ENCODE measurements at places on chromosomes 3 and 15.

- no peak for DNase-seq
Measured at GRCh38 chr3:186097317-186097662, 11.6 kb downstream of the ETV5 start.

GRCh38 chr3:95926904-95927501, 887.4 kb upstream of the EPHA6 start:
- DNase-seq, result no peak

DNA sequence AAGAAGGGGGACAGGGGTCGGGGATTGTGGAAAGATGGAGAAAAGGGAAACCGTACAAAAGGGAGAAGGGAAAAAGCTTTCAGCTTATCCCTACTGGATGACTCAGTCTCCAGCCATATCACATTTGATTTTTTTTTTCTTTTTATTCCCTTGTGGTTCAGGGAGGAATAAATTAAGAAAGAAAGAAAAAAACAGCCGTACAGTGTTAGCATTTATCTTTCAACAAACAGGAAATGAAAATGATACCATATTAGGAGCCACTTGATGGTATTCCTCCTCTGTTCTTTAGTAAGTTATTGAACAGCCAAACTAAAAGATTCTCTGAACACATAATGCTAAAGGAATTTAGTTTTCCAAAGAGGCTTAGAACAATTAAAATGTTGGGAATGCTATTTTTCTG, 594.4 kb downstream of the FOXP1 start:
- no peak for DNase-seq

- DNase-seq, result no peak
Measured at GRCh38 chr15:29677871-29678461, 144.3 kb downstream of the TJP1 start.

DNA sequence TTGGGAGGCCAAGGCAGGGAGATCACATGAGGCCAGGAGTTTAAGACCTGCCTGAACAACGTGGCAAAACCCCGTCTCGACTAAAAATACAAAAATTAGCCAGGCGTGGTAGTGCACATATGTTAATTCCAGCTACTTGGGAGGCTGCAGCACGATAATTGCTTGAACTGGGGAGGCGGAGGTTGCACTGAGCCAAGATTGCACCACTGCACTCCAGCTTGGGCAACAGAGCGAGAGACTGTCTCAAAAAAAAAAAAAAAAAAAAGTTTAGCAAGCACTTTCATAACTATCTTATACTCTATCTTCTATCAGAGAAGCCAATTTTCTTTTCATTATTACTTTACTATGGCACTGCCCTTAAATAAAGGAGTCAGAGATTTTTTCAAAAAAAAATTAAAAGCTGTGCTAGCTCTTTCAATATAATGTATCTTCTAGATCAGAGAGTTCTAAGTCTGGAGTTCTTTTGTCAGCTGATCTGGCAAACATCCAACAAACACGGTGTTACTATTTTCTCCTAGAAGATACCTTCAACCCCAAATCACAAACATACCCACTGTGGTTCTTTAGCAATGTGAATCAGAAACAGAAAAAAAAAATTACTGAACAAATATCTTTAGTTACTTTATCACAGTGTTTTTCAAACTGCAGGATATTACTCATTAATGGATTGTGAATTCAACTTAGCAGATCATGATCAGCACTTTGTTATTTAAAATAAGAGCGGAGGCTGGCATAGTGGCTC, 3.0 kb downstream of the ZNF770 start:
- DNase-seq, result no peak

DNA sequence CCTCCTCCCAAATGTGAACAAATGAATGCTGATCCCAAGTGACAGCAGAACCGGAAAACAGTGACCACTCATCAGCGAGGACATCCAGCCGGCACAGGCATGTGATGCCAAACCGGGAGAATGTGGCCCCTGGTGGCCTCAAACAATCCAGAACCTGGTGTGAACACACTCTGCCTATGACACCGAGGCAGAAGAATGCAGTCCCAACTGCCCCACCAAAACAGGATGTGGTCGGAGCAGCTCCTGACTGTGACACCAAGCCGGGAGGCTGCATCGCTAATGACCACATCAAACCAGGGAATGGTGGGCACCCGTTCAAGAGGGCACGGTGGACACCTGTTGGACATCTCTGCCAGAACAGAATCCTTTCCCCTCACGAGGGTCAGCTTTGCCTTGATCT, 15.4 kb downstream of the SCN5A start:
- no peak for DNase-seq

DNA sequence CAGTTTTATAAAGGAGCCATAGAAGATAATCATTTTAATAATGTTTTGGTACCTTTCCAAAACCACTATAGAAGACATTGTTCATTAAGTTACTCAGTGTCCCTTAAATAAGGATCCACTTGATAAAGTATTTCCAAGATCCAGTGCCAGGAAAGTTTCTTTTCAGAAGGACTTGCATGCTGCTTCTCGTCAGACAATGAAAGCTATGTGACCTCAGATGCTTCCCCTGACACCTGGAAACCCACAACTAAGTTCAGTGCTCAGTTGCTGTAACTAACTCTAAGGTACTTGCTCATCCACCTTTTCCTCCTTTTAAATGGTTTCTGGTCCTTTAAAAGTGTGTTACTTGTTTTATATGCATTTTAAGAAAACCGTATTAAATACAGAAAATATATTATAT, 7.3 kb downstream of the SSR3 start:
- no peak for DNase-seq

GRCh38 chr15:31300208-31300661, 26.4 kb upstream of the KLF13 start:
- peak; percentile 71 for DNase-seq

DNA sequence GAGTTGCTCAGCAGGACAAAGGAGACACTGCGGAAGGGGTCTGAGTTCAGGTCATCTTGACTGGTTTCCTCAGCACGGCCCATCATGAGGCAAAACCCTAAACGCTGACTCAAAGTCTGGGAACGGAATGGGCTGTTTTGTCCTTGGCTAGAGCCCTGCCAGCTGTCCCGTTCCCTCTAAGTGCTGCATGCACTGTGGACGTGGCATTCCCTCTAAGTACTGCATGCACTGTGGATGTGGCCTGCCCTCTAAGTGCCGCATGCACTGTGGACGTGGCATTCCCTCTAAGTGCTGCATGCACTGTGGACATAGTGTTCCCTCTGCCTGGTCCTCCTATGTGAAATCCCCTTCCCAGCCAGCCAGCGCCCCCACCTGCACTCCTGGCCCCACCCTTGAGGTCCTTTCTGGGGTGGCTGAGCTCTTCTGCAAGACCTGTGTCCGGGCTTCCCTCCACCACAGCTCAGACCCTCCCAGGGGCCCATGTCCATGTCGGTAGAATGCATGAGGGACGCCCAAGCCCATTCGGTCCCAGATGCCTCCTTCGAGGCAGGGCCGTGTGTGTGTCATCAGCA, 36.7 kb downstream of the TM2D3 start:
- DNase-seq, result no peak

DNA sequence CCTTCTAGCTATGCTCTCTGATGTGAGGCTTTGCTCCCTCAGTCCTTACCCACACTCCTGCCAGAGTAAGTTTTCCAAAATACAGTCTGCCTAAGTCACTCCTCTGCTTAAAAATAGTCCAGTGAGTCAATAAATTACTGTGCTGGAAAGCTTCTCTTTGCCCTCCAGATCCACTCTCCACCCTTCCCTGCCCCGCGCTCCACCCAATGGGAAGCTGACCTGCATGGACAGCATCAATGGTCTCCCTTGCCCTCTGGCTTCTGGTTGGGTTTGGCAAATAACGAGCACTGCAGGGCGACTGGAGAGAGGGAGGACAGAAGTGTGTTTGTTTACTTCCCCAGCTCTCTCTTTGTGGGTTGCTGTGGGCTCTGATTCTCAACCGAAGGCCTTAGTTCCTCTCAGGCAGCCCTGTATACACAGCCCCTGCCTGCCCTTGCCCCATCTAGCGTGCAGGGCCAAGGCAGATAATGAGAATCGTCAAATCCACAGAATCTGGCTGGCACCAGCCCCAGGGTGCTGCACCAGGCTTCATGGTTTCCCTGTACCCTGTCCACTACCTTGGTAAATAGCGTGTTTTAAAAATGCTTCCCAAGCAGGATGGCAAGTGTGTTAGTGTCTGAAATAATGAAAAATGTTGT, 110.4 kb downstream of the ADAMTSL3 start:
- DNase-seq, result no peak

DNA sequence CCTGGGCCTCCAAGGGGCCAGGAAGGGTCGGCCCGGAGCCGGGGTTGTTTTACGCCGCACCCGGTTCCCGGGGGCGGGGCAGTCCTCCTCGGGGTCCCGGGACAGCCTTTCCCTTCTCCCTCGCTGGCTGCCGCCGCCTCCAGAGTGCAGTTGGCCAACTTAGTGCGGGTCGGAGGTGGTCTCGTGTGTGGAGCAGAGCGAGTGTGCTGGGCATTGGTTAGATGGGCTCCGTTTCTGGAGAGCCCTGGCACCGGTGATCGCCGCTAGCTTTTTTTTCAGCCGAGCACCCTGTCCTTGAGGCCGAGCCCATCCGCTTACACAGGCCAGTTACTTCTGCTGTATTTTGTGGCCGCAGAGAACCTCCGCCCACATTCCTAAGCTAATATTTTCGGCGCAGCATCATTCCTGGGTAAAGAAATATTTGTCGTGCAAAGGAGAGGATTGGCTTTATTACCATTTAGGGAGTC, 585 bp downstream of the KIF23 start:
- DNase-seq, result peak; percentile 68

- no peak for DNase-seq
Measured at GRCh38 chr3:155747946-155748290, 3.0 kb upstream of the PLCH1 start.

DNA sequence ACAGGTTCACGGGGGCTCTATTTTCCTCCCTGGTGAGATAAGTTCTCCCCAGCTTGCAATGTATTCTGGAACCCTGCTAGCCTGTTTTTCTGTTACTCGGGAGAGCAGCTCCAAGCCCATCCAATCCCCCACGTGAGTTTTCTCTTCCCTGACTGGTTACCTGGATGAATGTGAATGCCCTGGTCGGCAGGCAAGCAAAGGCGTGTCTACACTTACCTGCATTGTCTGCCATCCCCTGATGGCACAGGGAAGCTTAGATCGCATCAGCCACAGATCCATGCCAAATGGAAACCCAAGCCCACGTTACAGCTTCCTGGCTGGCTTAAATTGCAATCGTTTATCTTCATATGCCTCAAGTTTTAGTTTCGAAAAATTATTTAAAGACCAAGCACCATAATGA, 149.9 kb downstream of the FOXP1 start:
- DNase-seq, result no peak

- DNase-seq, result no peak
Measured at GRCh38 chr3:139460076-139460475, 16.2 kb downstream of the RBP2 start.

DNA sequence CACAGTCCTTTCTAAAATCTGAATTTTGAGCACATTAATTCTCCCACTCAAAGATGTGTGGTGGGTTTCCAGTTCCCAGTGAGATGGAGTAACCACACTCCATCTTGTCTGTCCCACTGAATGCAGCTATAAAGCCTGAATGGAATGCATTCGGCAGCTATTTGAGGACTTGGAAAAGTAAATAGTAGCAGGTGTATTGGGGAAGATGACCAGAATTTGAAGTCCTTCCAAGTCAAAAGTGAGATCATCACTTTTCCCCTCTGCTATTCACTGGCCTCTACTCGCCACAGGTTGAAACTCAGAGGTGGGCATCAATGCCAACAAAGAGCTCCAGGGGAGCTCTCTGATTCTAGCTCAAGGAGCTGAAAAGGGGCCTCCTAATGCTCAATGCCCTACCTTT, 8.1 kb upstream of the GNB5 start:
- DNase-seq, result no peak

GRCh38 chr3:196192524-196193051, 18.6 kb downstream of the ZDHHC19 start:
- DNase-seq, result no peak

DNA sequence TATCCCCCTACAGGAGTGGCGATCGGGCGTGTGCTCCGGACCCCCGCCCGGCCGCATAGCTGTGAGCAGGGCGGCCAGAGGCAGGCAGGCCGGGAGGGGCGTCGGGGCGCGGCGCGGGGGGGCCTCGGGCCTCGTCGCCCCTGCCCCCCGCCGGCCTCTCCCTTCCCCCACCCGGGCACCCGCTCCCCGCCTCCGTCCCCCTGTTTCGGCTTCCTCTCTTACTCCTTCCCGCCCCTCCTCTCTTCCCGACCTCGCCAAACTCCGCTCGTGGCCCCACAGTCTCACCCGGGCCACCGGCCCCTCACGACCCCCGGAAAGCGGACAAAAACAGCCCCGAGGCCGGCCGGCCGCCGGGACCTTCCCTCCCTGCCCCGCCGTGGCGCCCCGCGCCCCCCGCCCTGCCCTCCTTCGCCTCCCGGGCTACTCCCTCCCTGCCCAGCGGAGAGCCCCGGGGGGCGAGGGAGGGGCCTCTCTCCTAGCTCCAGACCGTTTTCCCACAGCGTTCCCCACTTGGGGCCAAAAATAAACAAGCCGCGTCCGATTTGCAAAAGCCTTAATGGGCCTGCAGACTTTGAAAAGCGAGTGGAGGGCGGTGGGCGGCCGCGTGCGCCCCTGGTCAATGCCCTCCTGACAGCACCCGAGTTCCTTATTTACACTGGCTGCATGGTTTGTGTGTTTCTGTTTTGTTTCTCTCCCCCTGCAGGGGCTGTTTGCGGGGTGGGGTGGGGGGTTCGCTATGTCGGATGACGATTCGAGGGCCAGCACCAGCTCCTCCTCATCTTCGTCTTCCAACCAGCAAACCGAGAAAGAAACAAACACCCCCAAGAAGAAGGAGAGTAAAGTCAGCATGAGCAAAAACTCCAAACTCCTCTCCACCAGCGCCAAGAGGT, 1.0 kb downstream of the UBE2E1 start:
- DNase-seq, result peak; percentile 65

GRCh38 chr3:35724106-35724505, 84.8 kb downstream of the ARPP21 start:
- no peak for DNase-seq

- DNase-seq, result no peak
Measured at GRCh38 chr3:31442755-31443154, 90.0 kb upstream of the STT3B start.

GRCh38 chr3:147472846-147473245, 63.7 kb downstream of the ZIC1 start:
- DNase-seq, result no peak

- no peak for DNase-seq
Measured at GRCh38 chr3:112011376-112011940, 12.7 kb downstream of the TAGLN3 start.

GRCh38 chr3:197882586-197882985, 67.4 kb upstream of the RPL35A start:
- no peak for DNase-seq

GRCh38 chr15:93035092-93035915, 53.7 kb downstream of the RGMA start:
- DNase-seq, result no peak

DNA sequence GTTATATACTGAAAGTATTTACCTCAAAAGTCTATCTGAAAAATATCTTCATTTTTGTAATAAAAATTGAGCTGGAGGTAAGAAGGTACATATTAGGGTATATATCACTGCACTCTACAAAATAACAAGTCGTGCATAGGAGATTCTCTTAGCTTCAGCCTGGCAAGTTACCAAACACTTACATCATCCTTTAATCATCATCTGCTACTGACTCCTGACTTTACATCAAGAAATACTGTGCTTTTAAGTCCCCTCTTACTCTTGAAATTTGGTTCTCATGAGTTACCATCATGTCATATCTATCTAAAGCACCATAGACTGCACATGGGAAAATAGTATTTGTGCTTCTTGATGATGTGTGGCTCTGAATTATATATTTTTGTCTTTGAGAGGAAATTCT, 50.8 kb downstream of the LYSMD4 start:
- no peak for DNase-seq

- DNase-seq, result no peak
Measured at GRCh38 chr3:78086150-78086549, 1046.3 kb downstream of the ROBO2 start.

GRCh38 chr15:60715859-60716258, 236.9 kb upstream of the ICE2 start:
- no peak for DNase-seq

Measured in right hindlimb (tissue), 1 donor.